ENCODE measurements at places on chromosomes 3 and 15.

- no peak for DNase-seq
Measured at GRCh38 chr15:57580428-57580827, 11.3 kb upstream of the MYZAP start.

DNA sequence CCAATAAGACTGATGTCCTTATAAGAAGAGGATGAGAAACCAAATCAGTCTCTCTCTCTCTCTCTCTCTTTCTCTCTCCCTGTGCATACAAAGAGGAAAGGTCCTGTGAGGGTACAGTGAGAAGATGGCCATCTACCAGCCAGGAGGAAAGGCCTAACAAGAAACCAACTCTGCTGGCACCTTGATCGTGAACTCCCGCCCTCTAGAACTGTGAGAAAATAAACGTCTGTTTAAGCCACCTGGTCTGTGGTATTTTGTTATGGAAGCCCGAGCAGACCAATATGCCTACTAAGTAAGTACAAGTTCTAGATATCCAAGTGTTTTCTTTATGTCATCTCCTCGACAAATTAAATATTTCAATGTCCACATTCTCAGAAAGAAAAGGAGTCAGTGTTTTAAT, 44.9 kb upstream of the TMC3 start:
- DNase-seq: no peak

- DNase-seq: no peak
Measured at GRCh38 chr3:49718858-49719213, 648 bp downstream of the AMIGO3 start.

GRCh38 chr3:65785065-65785645, 253.6 kb downstream of the MAGI1 start:
- DNase-seq: no peak

DNA sequence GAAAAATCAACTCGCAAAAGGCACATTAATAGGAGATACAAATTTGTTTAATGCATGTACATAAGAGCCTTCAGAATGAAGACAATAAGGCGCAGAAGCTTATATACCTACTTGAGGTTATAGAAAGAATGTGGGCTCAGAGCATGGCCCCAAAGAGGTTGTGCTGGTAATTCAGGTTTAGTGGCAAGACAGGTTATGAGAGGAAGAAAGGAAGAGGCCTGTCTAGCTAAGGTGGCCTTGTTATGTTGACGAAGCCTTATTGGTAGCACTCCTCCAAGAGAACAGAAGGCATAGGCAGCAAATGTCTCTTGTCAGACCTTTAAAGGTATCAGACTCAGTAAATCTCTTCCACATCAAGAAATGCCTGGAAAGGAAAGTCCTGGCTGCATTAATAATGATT, 290.8 kb downstream of the MCTP2 start:
- DNase-seq: no peak

DNA sequence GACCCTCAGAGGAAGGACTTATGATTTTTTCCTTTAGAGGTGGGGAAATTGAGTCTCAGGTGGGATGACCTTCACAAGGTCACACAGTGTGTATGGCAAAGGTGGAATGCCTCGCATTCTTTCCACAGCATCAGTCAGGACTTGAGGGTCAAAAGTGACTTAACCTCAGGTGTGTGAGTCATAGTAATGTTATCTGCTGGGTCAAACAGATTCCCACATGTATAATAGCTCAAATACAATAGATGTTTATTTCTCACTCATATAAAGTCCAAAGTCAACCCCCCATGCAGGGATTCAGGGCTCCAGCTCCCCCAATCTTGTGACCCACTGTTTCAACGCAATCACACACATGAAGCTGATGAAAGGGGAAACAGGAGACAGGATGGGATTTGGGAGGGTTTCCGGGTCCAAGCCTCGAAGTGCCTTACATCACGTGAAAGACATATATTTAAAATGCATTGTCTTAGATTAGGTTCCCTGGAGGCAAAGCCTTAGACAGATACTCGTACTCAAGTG, 34.0 kb upstream of the CCDC174 start:
- DNase-seq: no peak

DNA sequence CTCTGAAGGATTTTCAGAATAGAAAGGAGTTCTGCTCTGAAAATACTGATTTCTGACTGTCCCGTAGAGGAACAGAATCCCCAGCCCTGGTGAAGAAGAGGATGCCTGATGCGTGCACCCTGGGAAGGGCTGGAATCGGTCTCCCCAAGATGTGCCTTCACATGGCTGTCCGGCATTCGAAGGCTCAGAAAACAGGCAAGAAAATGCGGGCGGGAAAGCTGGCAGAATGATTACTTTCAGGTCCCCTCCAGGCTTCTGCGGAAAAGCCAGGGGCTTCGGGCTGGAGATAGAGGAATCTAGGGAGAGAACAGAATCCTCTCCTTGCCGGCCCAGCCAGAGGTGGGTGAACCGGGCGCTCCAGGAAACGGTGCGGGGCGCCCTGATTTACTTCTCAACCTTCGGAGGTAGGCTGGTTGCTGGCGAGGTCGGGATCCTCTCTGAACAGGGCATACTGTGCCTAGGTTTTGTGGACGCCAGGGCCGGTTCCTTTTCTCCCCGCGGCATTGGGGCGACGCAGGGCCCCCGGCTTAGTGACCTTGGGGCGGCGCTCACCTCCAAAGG, 2.5 kb downstream of the FOXL2NB start:
- DNase-seq: no peak

DNA sequence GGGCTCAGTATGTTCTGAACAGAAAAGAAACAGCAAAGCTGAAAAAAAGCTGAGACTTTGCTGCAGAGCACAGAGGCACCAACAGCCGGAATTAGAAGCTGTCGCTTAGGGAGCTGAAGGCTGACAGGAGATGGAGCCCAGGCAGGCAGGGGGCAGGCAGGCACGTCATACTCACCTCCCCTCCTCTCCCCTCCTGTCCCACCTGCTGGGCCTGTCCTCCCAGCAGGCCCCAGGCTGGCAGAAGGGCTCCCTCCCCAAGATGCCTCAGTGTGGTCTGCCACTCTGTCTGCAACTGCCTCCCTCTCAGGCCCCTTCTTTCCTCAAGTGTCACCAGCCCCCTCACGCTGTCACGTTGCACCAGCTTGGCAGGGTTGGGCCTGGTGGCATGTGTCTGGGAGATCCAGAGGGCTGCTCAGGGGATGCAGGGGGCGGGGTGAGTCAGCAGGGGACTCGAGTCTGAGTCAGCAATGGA, 3.2 kb upstream of the ANKRD63 start:
- no peak for DNase-seq

GRCh38 chr15:37586976-37587375, 347.5 kb upstream of the TMCO5A start:
- DNase-seq: no peak

- DNase-seq: no peak
Measured at GRCh38 chr15:74259292-74259648, 23.1 kb downstream of the CCDC33 start.

GRCh38 chr3:141261472-141262307, 30.1 kb downstream of the PXYLP1 start:
- DNase-seq: no peak

DNA sequence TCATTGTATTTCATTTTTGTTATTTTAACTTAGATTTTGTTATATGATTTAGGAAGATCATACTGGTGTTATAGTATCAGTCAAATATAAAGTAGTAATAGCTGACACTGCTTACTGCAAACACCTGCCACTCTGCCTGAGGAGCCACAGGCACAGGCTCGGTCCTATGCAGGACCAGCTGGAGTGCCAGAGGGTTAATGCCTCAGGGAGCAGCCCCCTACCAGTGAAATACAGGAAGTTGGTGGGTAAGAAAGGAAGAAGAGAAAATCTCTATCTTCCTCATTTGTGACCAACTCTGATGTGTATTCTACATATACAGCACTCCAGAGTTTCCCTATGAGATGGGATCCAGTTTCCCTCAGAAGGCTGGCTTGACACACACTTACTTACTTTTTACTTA, 593.3 kb downstream of the UNC13C start:
- no peak for DNase-seq

- DNase-seq: no peak
Measured at GRCh38 chr3:45655906-45656305, 33.3 kb upstream of the SACM1L start.

GRCh38 chr15:51830276-51830806, 888 bp downstream of the TMOD3 start:
- DNase-seq: no peak

GRCh38 chr15:57561041-57561711, 30.5 kb upstream of the MYZAP start:
- peak; percentile 16 for DNase-seq

GRCh38 chr15:61681676-61682075, 378.6 kb downstream of the VPS13C start:
- no peak for DNase-seq

DNA sequence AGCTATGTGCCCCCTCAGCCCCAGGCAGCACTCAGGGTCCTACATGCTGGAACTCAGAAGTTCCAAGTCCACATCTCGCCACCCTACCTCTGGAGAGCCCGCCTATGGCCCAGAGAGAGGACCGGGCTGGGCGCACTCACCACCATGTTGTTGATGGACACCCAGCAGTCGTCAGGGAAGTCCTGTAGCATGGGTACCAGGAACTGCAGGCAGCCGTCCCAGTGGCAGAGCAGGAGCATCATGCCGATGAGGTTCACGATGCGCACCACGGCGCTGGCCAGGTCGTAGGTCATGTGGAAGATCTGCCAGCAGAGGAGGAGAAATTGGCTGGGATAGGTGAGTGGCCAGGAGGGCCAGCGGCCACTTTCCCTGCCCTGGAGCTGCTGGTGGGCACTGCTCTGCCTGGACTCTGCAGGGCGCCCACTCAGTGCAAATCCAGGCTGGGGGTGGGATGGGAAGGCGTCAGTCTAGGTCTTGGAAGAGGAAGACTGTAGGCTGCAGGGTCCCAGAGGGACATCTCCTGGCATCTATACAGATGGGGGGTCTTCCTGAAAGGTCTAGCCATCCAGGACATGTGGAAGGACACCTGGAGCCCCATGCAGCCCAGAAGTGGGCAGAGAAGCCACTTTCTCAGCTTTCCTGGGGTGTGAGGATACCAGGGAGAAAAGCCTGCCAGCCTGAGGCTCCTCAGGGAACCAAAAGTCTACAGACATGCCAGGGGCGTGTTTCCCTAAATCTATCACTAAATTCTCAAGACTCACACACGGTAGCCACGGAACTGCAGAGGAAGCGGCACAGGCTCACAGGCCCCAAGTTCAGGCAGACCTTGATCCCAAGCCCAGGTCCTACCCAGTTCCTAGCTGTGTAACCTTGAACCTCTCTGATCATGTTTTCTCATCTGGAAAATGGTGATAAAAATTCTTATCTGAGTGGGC, 36.5 kb downstream of the HCN4 start:
- no peak for DNase-seq

GRCh38 chr3:29525254-29525881, 244.5 kb downstream of the RBMS3 start:
- no peak for DNase-seq

DNA sequence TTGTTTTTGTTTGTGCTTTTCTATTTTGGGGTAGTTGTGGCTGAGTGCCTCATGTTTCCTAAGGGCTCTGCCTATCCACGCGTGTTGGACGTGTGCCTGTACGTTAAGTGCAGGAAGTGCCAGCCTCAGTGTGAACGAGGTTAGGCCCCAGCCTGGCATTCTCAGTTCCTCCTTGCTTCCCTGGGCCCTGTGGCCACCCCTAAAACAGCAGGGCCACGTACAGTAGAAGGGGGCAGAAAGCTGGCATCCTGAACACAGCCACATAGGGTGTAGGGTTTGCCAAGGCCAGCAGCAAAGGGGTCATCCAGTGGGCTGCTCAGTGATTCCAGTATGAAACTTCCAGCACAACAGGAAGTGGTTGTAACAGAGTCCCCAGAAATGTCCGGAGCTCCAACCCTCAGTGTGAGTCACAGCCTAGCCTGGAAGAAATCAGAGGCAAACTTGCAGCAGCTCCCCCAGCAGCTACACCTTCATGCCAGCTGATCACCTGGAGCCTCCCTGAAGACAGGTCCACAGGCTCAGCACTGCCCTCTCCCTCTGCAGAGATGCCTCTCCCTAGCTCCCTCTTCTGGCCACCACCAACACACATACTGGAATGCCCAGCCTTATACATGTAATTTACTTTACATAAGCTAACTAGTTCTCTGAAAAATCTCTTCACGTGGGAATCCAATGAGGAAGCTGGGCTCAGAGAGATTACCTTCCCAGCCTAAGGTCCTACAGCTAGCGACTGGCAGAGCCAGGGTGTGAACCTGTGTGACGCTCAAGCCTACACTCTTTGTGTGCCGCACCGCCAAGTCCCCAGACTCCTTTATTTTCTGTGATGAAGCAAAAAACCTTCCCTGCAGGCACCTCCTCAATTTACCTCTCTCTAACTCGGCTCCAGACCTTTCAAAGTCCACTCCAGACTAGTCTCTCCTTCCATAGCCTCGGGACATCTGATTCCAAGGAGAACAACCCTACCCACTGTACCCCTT, 26.6 kb downstream of the ILDR1 start:
- peak; percentile 10 for DNase-seq

DNA sequence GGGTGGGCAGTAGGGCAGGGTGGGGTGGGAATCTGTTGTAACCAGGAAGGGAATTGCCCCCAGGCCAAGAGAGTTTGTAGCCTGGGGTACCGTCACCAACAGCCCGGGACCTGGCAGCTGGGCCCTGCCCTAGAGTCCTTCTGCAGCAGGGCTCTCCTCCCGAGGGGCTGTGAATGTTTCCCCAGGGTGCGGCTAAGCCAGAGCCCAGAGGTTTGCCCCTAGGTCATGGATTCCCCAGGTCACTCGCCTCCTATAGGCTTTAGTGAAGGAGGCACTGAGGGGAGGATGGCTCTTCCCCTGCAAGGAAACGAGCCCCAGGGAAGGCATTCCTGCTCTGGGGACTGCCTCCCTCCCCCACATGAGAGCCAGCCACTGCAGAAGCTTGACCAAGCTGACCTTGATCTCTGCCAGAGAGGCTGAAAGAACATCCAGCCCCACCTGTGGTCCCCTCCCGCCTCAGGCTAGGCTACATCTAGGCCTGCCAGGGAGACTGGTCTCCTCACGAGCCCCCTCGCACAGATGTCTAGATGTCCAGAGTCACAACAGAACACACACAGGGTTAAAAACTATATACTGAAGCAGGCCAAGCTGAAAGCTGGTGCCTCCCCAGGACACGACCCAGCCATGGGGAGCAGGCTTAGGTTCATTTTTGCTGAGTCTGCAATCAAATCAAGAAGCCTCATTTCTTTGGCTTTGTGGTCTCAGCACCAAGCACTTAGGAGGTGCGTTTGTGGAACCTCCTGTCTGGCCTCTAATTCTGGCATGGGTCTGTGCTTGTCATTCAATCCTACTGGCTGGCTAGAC, 69.1 kb upstream of the TAMM41 start:
- no peak for DNase-seq

DNA sequence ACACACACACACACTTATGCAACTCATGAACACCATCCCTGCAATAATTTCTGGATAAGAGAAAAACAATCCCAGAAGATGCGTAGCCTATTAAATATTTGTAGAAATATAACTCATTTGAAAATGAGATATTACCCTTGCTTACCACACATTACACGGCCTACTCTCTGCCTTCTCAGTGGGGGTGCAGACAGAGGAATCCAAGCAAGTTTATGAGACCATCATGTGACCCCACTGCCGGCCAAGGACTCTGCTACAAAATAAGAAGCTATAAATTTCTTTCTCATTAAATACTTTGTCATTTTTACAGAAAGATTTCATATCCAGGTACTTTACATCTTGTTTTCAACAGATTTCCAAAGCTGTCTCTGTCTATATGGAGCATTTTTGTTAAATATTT, 286.3 kb downstream of the ZNF385D start:
- no peak for DNase-seq
